Activated naive CD8-positive, alpha-beta T cell treated with anti-CD3 and anti-CD28 coated beads for 36 hours (primary cell): ENCODE measurements at places on chromosomes 1 and 21.

GRCh38 chr1:10904396-10905358, 107.8 kb upstream of the TARDBP start:
- DNase-seq, result peak; percentile 45

GRCh38 chr1:58597076-58597475, 20.0 kb upstream of the TACSTD2 start:
- DNase-seq, result no peak

- DNase-seq, result no peak
Measured at GRCh38 chr1:108055387-108055786, 90.4 kb upstream of the VAV3 start.

GRCh38 chr1:59526240-59526639, 229.3 kb downstream of the FGGY start:
- no peak for DNase-seq

GRCh38 chr1:166796620-166797236, 42.5 kb upstream of the POGK start:
- DNase-seq, result no peak

GRCh38 chr21:35153671-35154070, 104.6 kb upstream of the RUNX1 start:
- no peak for DNase-seq

- peak; percentile 43 for DNase-seq
Measured at GRCh38 chr1:101284021-101284420, 47.2 kb downstream of the S1PR1 start.

DNA sequence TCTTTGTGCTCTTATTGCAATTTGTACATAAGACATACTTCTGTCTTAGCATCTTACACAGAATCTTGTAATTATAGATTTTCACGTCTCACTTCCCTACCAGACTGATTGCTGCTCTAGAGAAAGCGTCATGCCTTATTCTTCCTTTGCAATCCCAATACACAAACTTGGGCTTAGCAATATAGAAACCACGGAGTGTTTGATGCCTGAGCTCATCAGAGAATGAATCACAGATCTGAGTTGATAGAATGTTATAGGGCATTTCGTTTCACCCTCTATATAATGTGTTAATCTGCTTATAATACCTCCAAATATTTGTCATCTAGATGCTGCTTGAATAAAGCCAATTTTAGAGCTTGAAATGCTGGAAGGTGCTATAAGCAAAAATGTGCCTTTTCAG, 6.6 kb downstream of the FMO1 start:
- DNase-seq, result no peak

DNA sequence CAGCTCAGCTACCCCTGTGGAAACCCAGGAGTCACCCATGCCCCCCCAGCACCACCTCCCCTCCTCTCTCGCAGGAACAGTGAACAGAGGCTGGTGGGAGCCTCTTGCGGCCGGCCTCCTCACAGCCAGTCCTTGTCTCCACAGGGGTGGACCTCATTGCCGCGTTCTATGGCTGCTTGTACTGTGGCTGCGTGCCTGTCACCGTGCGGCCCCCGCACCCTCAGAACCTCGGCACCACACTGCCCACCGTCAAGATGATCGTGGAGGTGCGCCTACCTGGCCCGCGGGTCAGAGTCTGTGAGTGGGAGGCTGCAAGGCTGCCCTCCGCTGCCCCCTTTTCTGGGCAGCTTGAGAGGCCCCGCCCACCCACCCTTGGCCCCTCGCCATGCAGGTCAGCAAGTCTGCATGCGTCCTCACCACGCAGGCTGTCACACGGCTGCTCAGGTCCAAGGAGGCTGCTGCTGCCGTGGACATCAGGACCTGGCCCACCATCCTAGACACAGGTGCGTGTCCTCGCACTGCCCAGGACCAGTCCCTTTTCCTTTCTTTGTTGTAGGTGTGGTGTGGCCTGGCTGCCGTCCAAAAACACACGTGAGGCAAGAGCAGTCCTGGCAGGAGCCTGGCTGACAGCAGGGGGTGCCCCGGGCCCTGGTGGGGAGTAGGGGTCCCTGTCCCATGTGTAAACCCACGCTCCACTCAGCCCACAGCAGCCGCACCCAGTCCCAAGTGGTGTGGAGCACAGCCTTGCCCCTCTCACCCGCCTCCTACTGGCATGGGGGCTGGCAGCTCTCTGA, 50.3 kb downstream of the S100B start:
- DNase-seq, result no peak

GRCh38 chr1:64892576-64893573, 73.5 kb downstream of the JAK1 start:
- DNase-seq, result no peak

DNA sequence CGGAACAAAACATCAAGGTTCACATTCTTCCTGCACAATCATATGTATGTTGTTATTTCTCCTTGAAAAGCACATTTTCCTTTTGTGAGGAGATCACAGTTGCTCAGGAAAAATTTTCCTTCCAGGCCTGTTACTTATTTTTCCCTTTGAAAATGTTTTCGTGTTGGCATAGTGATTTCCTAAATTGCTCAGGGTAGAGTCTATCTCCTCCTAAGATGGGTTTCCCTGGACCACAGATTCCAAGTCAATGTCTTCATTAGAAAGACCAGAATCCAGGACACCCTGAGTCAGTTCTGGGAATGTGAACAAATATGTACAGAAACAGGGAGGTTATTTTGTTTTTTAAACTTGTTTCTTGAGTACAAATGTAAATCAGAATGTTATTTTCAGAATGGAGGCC, 94.3 kb upstream of the C1orf105 start:
- DNase-seq, result no peak

DNA sequence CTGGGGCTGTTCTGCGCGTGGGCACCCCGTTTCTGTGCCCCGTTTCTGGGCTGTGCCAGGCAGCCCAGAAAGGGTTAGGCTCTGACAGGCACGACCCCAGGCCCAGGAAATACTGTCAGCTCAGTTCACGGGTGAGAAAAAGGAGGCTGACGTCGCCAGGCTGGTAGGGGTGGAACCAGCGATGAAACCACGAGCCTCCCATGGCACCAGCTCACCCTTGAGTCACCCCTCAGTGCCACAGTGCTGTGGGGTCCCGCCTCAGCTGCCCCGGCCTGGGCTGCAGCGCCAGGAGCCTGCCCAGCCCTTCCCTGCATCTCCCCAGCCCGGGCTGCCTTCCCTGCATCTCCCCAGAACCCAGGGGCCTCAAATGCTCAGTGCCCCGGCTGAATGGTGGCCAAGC, 11.5 kb downstream of the MEGF6 start:
- no peak for DNase-seq

DNA sequence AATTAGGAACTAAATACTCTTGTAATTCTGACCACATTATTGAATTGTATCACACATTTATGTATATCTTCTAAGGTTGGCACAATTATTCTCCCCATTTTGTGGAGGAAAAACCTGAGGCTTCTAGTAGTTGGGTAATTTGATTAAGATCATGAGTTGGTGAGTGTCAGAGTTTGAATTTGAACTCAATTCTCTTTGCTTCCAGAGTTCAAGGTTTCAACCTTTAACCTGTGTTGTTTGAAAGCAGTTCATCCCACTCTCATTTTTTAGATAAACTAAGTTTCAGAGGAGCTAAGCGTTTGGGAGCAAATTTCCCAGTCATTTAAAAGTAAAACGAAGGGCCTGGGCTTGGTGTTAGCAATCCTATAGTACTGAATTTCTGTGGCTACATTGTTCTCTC, 293.4 kb downstream of the ADGRL2 start:
- DNase-seq, result no peak

- peak; percentile 4 for DNase-seq
Measured at GRCh38 chr1:248243204-248243603, 12.0 kb downstream of the OR2M4 start.

DNA sequence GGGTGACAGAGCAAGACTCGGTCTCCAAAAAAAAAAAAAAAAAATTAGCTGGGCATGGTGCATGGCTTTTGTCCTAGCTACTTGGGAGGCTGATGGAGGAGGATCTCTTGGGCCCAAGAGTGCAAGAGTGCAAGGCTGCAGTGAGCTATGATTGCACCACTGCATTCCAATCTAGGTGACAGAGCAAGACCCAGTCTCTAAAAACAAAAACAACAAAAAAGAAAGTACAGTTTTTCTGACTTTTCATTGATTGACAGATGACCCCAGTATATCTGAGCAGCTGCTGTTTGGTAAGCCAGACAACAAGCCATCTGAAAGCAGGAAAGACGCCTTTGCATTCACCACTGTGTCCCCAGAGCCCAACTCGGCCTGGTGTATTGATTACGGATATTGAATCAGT, 10.9 kb upstream of the DPT start:
- DNase-seq, result no peak

DNA sequence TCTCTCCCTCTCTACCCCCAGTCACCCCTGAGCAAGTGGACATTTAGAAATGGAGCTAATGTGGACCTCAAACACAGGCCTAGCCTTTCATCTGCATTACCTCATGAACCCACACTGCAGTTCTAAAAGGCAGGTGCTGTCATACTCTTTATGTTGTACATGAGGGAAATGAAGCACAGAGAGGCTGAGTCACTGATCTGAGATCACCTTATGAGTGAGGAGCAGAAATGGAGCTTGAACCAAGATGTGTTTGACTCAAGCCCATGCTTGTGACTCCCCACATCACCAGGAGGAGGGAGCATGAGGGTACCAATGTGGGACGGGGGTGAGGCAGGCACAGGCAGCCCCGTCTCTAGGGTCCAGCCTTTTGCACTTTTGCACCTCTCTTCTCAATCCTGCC, 702.8 kb downstream of the PTPRU start:
- DNase-seq, result no peak

DNA sequence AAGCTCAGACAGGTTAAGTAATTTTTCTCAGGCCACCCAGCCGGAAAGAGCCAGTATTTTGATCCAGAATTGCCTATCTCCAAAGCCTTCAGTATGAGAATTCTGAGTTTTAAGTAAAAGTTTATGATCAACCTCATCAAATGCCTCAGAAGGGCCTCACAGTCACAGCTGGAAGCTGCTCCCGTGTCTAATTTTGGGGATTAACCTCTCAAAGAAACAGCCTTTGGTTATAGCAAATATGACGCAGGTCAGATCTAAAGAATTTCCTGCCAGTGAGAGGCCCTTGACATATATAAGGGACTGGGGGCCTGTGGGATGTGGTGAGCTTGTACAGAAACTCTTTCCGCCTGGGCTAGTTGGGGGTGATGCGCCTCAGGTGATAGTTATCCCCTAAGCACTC, 2.3 kb downstream of the EXTL1 start:
- no peak for DNase-seq

- DNase-seq, result no peak
Measured at GRCh38 chr1:68294367-68295066, 62.2 kb upstream of the WLS start.

GRCh38 chr1:171286032-171286705, 27.8 kb upstream of the FMO4 start:
- DNase-seq, result no peak

DNA sequence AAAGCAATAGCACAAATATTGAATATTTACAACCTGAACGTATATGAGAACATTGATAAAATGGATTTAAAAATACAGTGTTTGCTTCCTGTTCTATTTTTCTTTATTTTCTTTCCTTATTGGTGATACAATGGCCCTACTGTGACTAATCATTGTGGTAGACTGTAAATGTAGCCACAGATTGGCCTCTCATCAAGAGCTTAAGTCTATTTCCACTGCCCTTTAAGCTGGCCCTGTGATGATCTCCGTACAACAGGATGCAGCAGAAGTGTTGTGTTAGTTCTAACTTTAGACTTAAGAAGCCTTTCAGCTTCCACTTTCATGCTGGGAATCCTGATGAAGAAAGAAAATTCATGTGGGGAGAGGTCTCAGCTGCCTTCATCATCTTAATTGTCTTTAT, 285.6 kb upstream of the B3GALT2 start:
- DNase-seq, result no peak

- DNase-seq, result peak; percentile 22
Measured at GRCh38 chr1:117014209-117014608, 12.6 kb downstream of the CD101 start.

GRCh38 chr1:161484613-161485012, 20.6 kb upstream of the FCGR2A start:
- no peak for DNase-seq

DNA sequence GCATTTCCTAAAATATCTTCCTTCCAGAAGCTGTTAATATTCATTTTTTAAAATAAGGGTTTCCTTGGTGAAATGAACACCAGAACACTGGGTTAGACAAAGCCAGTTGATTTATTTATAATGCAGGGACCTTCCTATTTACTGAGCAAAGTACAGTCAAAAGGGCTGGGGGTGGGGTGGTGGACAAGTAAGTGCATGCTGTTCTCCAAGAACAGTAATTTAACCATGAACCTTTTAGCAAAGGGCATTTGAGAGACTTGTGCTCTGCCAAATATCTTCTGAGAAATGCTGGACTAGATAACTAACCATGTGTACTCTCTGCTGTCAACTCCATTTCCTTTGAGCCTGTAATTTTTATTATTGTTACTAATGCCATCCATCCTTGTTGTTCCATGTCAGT, 100.2 kb downstream of the OMA1 start:
- DNase-seq, result no peak

GRCh38 chr1:94033849-94034248, 87.1 kb downstream of the ABCA4 start:
- DNase-seq, result no peak

DNA sequence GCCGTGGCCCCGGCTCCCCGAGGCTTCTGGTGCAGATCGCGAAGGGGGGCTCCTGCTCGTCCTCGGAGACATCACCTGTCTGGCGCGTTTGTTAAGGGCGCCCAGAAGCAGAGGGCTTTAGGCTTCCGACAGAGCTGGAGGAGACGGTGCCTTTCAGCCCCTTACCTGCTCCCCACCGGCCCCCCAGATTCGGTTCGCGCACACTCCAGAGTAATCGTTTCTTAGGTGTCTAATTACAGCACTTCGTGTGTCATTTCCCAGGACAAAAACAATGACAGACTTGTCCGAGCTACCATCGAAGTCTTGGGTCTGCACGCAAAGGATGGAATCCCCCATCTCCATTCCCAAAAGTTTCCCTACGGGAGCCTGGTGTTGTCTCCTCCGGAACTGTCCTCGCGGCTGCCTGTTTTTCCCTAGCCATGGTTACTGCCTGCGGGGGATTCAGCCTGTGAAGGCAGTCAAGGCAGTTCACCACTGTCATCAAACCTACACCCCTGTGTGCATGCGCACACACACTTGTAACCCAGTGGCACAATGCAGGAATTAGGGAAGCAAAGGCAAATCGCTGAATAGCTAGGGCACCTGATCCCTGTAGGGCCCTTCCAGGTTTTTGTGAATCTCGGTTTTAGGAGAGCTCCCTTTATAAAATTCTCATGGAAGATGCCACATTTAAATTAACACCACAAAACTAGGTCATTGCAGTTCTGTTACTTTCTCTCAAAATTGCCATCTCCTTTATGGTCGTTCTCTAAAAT, 738 bp upstream of the CDC42BPA start:
- DNase-seq, result no peak

GRCh38 chr1:92599184-92599583, 112.5 kb upstream of the GFI1 start:
- no peak for DNase-seq

DNA sequence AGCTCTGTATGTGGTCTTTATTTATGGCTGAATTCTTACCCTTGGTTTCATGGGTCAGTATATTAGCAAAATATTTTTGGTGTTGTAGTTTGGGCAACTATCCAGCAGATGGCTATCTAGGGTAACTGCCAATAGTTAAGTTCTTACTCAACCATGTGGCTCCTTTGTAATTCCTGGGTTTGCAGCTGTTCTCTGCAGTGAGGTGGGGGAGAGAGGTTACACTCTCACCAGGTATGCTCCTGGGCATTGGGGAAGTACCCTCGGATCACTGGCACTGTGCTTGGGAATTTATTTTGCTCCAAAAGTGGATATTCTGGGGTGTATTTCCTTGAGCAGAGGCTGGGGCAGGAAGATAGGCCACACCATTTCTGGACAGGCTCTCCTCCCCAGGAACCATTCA, 436.7 kb upstream of the TMPRSS15 start:
- no peak for DNase-seq

GRCh38 chr1:65830306-65830705, 37.6 kb downstream of the PDE4B start:
- no peak for DNase-seq

GRCh38 chr1:82269431-82269830, 468.7 kb downstream of the ADGRL2 start:
- no peak for DNase-seq
